ENCODE measurements at places on chromosomes 6 and 20.

DNA sequence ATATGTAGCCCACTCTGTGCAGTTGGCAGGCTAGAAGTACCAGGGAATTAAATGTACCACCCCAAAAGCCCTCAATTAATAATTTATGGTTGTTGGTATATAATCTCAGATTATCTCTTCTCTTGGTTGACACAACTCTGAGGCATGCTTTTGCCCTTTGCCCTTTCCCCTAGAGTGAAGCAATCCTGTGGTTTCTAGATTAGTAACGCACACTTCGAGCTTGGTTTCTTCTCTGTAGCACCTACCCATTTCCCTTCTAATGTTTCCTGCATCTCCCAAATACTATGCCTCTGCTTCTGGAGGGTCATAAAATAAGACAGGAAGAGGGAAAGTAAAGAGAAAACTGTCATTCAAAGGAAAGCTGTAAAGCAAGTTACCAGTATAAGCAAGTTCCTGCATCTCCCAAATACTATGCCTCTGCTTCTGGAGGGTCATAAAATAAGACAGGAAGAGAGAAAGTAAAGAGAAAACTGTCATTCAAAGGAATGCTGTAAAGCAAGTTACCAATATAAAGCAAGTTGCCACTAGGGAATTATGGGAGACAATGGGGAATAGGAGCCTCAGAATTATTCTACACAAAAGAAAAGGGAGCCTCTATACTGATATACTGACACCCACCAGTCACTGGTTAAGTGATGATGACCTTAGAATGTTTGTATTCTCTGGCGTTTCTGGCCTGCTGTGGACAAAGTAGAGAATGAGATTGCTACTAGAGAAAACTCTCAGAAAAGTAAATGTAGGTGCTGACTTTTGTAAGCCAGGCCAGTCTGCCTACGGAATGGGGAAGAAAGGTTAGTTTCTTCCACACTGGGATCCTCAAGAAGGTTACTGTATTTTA, 862.6 kb upstream of the MAN1A1 start:
- DNase-seq, result no peak

DNA sequence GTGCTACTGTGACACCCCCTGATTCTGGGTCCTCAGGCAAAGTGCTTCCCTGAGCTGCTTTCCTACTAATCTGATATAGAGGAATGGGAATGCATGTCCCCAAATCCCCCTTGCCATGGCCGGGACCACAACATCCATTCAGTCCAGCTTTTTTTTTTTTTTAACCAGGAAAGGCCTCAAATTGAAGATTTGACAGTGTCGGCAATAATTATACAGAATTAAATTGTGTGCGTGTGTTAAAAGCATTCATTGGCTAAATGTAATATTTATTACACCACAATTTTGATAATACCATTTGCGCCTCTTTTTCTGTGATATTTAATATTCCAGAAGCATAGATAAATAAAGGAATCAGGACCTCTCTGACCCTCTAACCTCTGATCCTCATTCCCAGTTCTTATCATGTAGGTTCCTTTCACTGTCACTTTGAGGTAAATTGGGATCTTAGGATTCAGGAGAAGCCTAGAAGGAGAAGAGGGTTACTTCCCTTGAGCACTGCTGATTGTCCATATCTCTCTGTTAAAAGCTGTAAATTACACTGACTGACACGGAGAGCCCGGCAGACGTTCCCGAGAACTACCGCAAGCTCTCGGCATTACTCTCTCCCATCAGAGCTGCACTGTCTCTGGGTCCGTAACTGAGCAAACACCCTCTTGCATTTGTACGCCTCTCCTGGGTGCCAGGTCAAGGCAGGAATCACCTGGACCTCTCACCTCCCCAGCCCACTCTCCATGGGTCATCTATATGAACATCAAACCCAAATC, 29.4 kb upstream of the MAFB start:
- no peak for DNase-seq

GRCh38 chr6:150293423-150294173, 75.2 kb upstream of the IYD start:
- DNase-seq, result no peak

DNA sequence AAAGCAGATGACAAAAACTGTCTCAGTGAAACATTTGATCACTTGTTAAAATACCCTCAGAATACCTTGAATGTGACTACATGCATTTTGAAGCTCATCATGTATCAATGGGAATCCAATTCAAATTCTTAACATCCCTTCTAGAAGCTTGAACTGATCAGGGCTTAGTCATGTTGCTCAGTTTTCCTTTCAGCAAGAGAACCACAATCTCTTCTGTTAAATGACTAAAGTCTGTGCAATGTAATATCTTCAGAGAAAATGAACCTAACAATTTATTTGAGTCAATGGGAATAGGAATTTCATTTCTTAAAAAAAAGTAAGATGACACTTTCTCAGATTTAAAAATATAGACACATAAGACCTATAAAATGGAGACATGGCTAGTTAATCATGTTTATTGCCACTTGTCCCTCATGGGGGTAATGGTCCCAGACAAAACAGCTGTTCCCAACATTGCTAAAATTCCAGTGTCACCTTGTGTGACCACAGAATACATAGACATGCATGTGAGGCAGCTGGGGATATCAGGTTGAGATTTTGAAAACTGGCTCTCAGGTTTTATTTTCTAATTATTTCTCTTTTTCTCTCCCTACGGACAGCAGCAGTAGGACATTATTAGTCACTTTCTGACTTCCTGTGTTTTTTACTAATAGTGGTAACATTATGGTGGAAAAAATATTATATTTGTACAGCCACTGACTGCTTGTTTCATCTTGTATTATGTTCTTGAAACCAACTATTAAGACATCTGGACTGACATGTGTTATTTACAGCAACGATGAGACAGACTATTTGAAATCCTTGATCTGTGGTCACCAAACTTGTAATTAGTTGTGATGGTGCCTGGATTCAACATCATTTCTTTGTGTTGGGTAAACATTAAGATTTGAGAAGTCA, 192.5 kb downstream of the COL9A1 start:
- DNase-seq, result no peak

DNA sequence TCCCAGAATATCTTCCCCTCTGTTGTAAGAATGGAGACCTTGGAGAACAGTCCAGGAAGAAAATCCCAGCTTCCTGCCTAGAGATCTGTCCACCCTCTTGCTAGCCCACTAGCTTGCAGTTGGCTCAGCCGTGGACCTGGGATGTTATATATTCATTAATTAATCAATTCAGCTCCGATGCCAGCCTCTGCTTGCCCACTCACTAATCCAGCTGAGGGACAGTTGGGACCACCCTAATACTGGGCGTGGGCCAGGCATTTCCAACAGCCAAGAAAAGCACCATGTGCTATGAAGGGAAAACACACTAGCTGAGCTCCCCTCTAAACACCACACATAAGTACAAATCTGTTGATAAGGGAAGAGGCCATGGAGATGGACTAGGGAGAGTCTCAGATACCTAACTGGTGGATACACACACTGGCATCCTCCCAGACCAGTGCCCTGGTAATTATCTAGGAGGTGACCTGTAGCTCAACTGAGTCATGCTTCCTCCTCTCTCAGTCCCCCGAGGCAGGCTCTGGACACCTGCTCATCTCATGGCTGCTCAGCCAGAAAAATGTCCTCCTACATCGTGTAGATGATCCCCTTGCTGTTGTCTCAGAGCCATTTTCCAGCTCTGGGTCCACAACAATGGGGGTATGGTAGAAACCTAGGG, 78.9 kb downstream of the ANKRD60 start:
- DNase-seq, result no peak

DNA sequence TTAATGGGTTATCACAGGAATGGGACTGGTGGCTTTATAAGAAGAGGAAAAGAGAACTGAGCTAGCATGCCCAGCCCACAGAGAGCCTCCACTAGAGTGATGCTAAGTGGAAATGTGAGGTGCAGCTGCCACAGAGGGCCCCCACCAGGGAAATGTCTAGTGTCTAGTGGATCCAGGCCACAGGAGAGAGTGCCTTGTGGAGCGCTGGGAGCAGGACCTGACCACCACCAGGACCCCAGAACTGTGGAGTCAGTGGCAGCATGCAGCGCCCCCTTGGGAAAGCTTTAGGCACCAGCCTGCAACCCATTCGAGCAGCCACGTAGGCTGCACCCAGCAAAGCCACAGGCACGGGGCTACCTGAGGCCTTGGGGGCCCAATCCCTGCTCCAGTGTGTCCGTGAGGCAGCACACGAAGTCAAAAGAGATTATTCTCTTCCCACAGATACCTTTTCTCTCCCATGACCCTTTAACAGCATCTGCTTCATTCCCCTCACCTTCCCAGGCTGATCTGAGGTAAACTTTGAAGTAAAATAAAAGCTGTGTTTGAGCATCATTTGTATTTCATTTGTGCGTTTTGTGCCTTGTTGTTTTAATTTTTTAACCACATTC, 4.4 kb downstream of the HLA-E start:
- DNase-seq, result no peak

DNA sequence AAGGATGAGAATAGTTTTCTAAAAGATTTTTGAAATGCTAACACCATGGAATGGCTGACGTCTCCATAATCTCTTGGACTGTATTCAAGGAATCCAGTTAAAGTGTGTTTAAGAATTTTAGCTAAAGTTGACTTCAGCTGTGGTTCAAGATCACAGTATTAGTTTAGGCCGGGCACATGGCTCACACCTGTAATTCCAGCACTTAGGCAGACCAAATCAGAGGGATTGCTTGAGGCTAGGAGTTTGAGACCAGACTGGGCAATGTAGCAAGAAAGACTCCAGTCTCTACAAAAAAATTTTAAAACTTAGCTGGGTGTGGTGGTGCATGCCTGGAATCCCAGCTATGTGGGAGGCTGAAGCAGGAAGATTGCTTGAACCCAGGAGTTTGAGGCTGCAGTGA, 68.2 kb downstream of the RFPL4B start:
- no peak for DNase-seq

- DNase-seq, result no peak
Observed at GRCh38 chr6:125379174-125379573, 77.4 kb upstream of the HDDC2 start.

- no peak for DNase-seq
Observed at GRCh38 chr6:6752129-6752528, 163.6 kb downstream of the LY86 start.

- no peak for DNase-seq
Observed at GRCh38 chr6:27911956-27912446, at the start of gene OR2B2. TSS of gene OR2B2 (minus strand) at chr6:27912396. CDS start at chr6:27912319, 77 bp downstream.

DNA sequence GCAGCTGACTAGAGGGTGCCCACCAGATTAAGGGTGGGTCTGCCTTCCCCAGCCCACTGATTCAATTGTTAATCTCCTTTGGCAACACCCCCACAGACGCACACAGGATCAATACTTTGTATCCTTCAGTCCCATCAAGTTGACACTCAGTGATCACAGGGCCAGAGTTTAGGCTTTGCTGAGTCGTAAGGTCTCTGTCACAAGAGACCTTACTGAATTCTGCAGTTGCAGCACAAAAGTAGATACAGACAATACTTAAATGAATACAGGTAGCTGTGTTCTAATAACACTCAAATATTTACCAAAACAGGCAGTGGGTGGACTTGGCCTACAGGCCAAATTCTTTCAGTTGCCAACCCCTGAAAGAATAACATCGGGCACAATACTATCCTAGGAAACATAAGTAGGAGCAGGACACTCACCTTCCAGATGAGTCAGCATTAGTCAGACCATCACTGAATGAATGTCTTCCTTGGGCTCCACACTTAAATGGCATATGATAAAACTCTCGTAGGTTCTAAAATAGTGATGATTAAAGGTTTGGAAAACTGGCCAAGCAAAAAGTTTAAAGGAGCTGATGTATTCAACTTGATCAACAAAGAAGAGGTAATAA, 190.0 kb downstream of the UBE3D start:
- no peak for DNase-seq

- DNase-seq, result no peak
Observed at GRCh38 chr6:80437801-80438200, 331.3 kb downstream of the BCKDHB start.

DNA sequence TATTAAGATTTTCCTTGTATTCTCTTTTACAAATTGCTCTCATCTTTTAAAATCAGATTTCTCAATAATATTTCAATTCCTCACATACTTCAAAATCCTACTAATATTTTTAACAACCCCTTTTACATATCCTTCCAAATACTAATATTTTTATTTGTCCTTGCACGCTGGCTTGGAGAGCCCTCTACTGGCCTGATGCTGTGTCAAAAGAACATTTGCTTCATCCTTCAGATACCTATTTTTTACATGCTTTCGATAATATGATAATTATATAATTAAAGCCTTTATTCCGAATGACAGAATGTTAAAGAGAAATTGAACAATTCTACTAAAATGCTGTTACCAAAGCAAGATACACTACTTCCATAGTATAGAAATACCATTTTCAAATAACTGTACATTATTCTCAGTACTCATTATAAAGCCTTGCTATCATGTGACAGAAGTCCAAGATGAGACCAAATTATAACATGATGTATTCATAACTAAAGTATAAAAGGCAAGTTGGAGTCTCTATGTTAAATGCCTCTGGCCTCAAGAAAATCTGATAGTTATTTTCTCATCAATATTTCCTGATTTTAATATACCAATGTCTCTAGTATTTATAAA, 39.0 kb upstream of the PLN start:
- DNase-seq, result no peak

GRCh38 chr6:168355716-168356522, 36.3 kb upstream of the DACT2 start:
- no peak for DNase-seq

- no peak for DNase-seq
Observed at GRCh38 chr6:55136916-55137315, 37.4 kb upstream of the HCRTR2 start.

DNA sequence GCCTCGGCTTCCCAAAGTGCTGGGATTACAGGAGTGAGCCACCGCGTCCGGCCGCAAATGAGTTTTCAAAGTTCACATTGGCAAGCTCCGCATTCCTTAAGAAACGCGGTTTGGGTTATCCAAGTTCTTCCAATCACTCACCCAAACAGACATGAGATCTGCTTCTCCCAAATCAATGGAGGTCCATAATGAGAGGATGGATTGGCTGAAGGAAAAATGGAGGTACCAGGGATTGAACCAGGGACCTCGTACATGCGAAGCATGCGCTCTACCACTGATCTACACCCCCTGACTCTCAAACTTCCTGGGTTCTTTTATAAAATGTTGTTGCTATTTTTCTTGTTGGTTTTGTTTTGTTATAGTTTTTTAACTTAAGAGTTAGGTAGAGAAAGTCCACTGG, 170.0 kb downstream of the GPX5 start:
- no peak for DNase-seq

- DNase-seq, result no peak
Observed at GRCh38 chr6:35911871-35912653, 8.8 kb downstream of the SRPK1 start.

DNA sequence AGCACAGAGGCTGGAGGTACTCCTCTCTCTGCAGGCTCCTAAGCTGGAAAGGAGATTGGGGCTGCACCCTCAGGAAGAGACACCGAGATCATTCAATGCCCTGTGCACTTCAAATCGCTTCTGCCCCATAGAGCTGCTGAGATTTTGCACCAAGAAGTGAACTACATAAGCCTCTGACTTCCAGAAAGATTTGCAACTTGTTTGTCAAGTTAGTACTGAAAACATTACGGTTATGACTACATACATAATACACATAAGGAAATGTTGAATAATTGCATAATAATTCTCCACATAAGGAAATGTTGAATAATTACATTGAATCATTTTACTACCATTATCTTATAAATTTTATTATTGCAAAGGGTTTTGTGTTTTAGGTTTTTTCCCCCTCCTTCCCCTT, 120.3 kb upstream of the SASH1 start:
- no peak for DNase-seq
